Muscle of leg (tissue), 16 donors: ENCODE measurements at places on chromosomes 3 and 15.

DNA sequence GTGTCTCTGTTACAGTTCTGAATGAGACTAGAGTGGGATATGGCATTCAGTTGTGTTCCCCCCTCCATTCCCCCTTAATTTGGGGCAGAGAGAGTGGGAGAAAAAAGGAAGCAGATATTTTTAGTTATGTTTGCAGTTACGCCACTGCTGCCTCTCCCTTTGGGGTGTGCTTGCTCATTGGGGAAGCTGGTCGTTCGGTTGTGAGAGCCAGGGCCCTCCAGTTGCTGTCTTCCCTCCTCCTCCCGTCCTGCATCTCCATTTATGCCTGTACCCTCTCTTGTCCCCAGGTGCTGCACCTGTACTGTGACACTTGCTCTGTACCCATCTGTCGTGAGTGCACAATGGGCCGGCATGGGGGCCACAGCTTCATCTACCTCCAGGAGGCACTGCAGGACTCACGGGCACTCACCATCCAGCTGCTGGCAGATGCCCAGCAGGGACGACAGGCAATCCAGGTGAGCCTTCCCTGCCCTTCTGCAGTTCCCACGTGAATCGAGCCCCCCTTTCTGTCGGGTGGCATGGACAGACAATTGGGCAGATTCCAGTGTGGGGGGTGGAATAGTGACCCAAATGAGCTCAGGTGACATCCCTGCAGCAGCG, 55.8 kb downstream of the TRIM71 start:
- DNase-seq, result no peak
- H3K4me3 ChIP-seq, result no peak overlapping the region
- H3K27ac ChIP-seq, result no peak overlapping the region
- no peaks in the 10 kb centered on the region for H3K36me3 ChIP-seq

DNA sequence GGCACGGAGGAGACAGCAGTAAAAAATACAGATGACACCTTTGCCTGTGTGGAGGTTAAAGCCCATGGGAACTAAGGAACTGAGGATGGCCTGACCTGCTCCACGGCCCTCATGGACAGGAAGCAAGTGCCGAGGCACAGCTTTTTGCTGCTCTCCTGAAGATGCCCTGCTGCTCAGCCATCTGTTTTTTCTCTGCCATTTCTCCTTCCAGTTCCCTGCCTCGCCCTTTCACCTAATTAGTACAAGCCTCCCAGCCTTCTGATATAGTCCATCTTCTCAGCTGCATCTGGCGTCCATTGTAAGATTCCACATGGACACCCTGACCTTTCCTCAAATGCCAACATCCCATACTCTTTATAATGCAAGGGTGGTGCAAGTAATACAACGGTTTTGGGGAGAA, 11.8 kb upstream of the CXCR6 start:
- H3K4me1 ChIP-seq, result no peaks in the 10 kb centered on the region
- H3K27ac ChIP-seq, result no peak overlapping the region
- no peak for DNase-seq
- peaks cover 68% of the 10 kb centered on the region for H3K36me3 ChIP-seq
- H3K4me3 ChIP-seq, result no peak overlapping the region

- peaks cover 10% of the 10 kb centered on the region for H3K4me1 ChIP-seq
- H3K27me3 ChIP-seq, result no peaks in the 10 kb centered on the region
- H3K27ac ChIP-seq, result no peak overlapping the region
- peak; percentile 77 for DNase-seq
- H3K36me3 ChIP-seq, result no peaks in the 10 kb centered on the region
Measured at GRCh38 chr15:93476491-93477177, 387.6 kb upstream of the RGMA start.

DNA sequence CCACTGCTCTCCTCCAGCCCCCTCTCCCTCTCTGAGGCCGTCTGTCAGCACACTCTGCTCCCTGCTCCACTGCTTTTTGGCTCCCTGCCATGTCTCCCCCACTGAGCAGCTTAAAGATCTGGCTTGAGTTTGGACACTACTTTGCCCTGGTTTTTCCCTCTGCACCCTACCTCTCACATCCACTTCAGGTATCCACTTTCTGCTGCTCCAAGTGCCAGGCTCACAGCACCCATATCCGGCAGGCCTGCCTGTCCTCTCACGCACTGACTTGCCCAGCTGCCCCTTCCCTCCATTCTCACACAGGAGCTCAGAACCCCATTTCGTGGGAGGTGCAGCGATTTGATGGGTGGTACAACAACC, 3.7 kb downstream of the DUOX1 start:
- H3K27me3 ChIP-seq, result peaks cover 84% of the 10 kb centered on the region
- DNase-seq, result no peak
- peaks cover 8% of the 10 kb centered on the region for H3K4me1 ChIP-seq
- no peak overlapping the region for H3K27ac ChIP-seq

DNA sequence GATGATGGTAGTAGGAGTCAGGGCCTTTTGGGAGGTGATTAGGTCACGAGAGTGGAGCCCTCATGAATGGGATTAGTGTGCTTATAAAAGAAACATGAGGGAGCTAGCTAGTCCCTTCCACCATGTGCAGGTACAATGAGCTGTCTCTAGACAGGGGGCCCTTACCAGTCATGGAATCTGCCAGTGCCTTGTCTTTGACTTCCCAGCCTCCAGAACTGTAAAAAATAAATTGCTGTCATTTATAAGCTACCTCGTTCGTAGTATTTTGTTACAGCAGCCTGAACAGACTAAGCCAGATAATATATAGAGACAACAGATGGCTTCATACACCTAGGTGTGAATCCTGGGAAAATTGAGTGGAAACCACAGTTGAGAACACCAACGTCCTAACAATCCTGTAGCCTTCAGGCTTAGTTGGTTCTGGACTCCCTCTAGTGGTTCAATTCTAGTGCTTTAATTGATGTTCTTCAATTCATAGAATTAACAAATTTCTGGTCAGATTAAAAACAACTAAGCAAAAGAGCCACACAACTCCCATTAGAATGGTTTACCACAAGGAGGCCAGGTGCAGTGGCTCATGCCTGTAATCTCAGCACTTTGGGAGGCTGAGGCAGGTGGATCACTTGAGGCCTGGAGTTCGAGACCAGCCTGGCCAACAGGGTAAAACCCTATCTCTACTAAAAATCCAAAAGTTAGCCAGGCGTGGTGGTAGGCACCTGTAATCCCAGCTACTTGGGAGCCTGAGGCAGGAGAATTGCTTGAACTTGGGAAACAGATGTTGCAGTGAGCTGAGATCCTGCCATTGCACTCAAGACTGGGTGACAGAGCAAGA, 21.3 kb upstream of the GATM start:
- no peak overlapping the region for H3K4me3 ChIP-seq
- H3K27me3 ChIP-seq, result no peaks in the 10 kb centered on the region
- peak; percentile 71 for DNase-seq
- H3K36me3 ChIP-seq, result no peaks in the 10 kb centered on the region
- peaks cover 5% of the 10 kb centered on the region for H3K4me1 ChIP-seq
- no peak overlapping the region for H3K27ac ChIP-seq

GRCh38 chr15:77187751-77188464, 117.0 kb upstream of the TSPAN3 start:
- no peaks in the 10 kb centered on the region for H3K36me3 ChIP-seq
- peaks cover 6% of the 10 kb centered on the region for H3K4me1 ChIP-seq
- peak overlapping the region; percentile 89 for H3K27ac ChIP-seq
- no peaks in the 10 kb centered on the region for H3K27me3 ChIP-seq
- H3K4me3 ChIP-seq, result no peak overlapping the region
- peak; percentile 92 for DNase-seq

- no peaks in the 10 kb centered on the region for H3K4me1 ChIP-seq
- no peak overlapping the region for H3K4me3 ChIP-seq
Measured at GRCh38 chr3:154571553-154572226, 141.7 kb upstream of the GPR149 start.

DNA sequence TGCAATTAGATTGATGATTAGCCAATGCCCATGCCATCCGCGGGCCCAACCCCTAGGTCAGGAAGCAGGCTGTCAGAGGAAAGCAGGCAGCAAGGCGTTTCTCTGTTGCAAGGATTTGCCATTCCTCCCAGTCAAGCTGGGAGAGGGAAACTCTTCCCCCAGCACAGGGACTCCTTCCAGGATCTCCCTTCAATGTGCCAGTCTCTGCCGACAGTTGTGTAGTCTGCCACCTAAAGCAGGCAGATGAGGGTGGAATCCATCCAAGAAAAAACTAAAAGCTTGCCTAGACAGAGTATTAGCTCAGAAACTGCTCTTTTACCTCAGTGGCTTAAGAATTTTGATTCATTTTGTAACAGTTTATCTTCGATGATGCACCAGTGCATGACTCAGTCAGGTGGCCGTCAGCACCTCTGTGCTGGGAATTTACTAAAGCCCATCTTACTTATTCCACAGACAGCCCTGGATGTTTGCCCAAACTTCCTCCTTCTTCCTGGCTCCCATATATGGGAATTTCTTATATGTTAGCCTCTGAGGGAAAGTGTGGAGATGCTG, 501.5 kb upstream of the THBS1 start:
- DNase-seq, result peak; percentile 66
- no peak overlapping the region for H3K4me3 ChIP-seq
- no peak overlapping the region for H3K27ac ChIP-seq
- peaks cover 2% of the 10 kb centered on the region for H3K27me3 ChIP-seq

DNA sequence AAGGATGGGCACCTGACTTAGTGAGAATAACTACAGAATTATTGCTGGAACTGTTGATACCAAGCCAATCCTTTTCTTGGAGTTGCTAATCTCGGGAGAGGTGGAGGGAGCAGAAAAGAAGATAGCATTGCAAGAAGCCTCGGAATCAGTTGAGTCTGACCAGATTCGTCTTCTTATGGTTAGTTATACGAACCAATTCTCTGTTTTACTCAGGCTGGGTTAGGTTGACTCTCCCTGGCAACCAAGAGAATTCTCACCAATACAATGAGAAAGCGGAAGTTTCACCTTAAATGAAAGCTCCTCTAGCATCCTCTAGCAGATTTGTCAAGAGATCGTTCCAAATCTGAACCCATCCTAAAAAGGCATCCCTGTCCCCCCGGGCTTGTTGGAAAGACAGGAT, 43.5 kb upstream of the UBE2E1 start:
- H3K4me3 ChIP-seq, result no peak overlapping the region
- no peaks in the 10 kb centered on the region for H3K27me3 ChIP-seq
- no peaks in the 10 kb centered on the region for H3K36me3 ChIP-seq
- DNase-seq, result no peak
- H3K4me1 ChIP-seq, result peaks cover 11% of the 10 kb centered on the region

DNA sequence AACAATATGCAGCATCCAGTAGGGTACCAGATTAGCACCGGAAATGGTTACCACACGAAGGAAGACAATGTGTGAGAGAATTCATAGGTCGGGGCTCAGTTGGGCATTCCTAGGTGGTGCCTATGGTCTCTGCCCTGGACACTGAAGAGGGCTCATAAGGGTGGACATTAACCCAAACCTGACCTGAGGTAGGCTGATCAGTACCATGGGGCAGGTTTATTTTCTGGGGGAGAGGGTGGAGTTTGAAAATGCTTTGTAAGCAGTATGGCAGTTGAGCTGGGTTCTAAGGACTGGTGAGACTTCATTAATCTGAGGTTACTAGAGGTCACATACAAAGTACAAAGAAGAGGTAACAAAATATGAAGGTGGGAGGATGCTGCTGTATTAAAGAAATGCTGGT, 68.4 kb downstream of the RPL22L1 start:
- peaks cover 2% of the 10 kb centered on the region for H3K27me3 ChIP-seq
- no peak overlapping the region for H3K4me3 ChIP-seq
- H3K4me1 ChIP-seq, result no peaks in the 10 kb centered on the region
- DNase-seq, result no peak

DNA sequence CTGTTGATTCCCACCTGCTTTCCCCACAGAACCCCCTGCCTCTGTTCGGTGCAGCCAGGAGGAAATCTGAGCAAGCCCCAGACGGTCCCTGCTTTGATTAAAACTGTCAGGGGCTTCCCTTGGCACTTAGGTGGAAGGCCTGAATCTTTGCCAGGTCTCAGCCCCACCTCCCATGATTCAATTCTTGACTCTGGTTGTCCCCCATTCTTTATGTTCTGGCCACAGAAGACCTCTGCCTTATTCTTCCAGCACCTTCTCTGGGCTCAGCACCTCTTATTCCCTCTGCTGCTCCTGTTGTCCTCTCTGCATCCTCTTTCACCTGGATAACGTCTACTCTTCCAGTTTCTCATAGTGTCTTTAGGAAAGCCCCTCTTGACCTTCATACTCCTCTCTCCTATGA, 349.4 kb downstream of the PTPRG start:
- no peak overlapping the region for H3K27ac ChIP-seq
- DNase-seq, result no peak

DNA sequence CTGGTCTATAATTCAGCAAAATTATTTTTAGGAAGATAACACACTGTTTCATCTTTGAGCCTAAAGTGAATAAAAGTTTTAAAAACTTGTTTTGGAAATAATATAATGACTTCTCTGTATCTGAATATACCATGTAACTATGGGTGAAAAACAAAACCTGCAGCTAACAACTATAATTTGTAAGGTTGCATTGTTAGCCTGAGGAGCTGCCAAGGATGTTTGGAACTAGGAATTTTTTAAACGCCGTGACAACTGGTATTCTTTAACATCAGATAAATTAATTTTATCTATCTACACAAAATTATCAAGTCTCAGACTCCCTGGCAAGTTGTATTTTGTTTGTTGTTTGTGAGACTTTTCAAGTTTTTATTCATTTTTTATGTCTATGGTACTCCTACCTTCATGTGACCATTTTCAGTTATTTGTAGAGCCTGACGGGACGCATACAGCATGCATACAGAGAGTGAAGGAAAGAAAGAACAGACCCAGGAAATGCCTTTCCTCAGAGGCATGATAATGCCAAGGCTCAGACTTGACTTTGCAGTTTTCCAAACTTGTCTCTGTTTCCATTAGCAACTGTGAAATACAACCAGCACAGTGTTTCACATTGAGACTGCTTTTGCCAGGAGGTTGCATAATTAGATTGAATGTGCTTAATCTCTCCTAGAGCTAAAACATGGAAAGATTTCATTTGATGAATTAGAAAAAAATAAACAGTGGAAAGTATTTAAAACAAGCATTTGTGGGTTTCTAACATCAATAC, 60.8 kb upstream of the ARHGEF26 start:
- no peak overlapping the region for H3K4me3 ChIP-seq
- peak overlapping the region; percentile 66 for H3K27ac ChIP-seq
- no peaks in the 10 kb centered on the region for H3K36me3 ChIP-seq
- H3K27me3 ChIP-seq, result no peaks in the 10 kb centered on the region
